Psoas muscle (tissue), 8 donors: ENCODE measurements at places on chromosomes 16 and 17. TPM values are rescaled to one million over a fixed set of nuclear protein-coding genes. Genes with fewer than 3 reads are reported as not detected.
A peak's percentile ranks its signal among the peaks of the same experiment; 100 is the strongest.

- H3K4me1 ChIP-seq: peaks cover 64% of the 10 kb centered on the region
- H3K27me3 ChIP-seq: no peaks in the 10 kb centered on the region
- H3K27ac ChIP-seq: peak overlapping the region; percentile 97
- H3K4me3 ChIP-seq: peak overlapping the region; percentile 46
- no peak for DNase-seq
Observed at GRCh38 chr16:83906683-83907082, 7.8 kb downstream of the MLYCD start.

DNA sequence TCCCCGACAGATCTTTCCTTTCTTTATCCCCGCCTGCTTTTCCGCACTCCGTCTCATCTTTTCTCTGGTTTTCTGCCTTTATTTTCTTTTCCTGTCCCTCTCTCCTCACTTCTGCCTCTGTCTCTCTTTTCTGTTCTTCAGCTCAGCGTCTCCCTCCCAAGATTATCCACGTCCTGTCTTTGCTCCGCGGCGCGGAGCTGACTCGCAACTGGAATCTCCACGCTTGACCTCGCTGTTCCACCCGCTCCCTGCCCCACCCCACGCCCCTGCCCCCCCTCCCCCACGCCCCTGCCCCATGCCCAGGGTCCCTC is 4.9 kb upstream of the LHX1 start:
- peak overlapping the region; percentile 49 for H3K4me3 ChIP-seq
- H3K36me3 ChIP-seq: no peaks in the 10 kb centered on the region
- DNase-seq: no peak
- H3K27ac ChIP-seq: no peak overlapping the region
- peaks cover 99% of the 10 kb centered on the region for H3K27me3 ChIP-seq
- peaks cover 41% of the 10 kb centered on the region for H3K4me1 ChIP-seq

SYNGR3 gene
- total RNA-seq: not detected

DNA sequence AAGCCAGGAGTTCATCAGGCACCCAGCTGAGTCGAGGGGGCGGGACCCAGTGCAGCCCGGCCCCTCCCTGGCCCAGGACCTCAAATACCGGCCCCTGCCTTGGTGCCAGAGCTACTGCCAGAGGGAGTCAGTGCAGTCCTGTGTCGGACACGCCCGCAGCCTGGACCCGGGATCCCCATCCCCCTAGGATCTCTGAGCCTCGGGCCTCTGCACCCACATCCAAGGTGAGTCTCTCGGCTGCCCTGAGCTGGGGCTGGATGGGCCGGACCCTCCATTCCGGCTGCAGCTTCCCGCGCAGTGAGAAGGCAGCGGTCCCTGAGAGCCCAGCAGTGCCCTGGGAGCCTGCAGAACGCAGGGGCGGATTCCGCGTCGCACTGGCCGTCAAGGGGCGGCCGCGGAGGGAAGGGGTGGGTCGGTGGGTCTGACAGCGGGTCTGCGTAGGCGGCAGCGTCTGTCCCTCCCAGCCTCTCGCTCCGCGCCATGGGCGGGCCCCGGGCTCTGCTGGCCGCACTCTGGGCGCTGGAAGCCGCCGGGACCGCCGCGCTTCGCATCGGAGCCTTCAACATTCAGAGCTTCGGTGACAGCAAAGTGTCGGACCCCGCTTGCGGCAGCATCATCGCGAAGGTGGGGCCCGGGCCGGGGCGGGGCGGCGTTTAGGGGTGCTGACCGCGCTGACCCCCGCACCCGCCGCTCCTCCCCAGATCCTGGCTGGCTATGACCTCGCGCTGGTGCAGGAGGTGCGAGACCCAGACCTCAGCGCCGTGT is at the start of gene DNASE1L2:
TSS of gene DNASE1L2 (plus strand) at position 108 of the 765 bp plus-strand sequence. CDS start at position 481, 373 bp downstream.
- no peak for DNase-seq
- no peak within 1 kb of the TSS for H3K27ac ChIP-seq
- H3K4me3 ChIP-seq: peak within 1 kb of the TSS; percentile 38
- H3K4me1 ChIP-seq: peaks cover 9% of the 10 kb centered on the region

DNA sequence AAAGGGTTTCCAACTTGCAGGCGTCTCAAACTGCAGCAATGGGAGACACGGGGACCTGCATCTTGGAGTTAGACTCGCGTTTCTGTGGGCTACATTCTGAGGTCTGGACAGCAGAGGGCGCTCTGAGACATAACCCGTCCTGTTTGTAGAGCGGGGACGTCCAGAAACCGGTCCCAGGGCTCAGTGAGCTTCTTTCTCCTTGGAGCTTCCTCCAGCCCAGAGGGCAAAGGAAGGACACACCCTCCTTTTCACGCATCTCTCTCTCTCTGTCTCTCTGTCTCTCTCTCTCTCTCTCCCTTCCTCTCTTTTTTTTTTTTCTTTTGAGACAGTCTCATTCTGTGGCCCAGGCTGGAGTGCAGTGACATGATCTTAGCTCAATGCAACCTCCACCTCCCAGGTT is 19.8 kb downstream of the COX4I1 start:
- no peaks in the 10 kb centered on the region for H3K27me3 ChIP-seq
- no peak overlapping the region for H3K4me3 ChIP-seq
- H3K36me3 ChIP-seq: no peaks in the 10 kb centered on the region
- no peaks in the 10 kb centered on the region for H3K4me1 ChIP-seq

- H3K4me3 ChIP-seq: no peak overlapping the region
- H3K36me3 ChIP-seq: no peaks in the 10 kb centered on the region
- H3K27me3 ChIP-seq: no peaks in the 10 kb centered on the region
Observed at GRCh38 chr16:56742030-56742984, 12.4 kb downstream of the NUP93 start.

GRCh38 chr16:87657621-87658192 is 55.4 kb downstream of the JPH3 start:
- DNase-seq: no peak
- no peak overlapping the region for H3K27ac ChIP-seq
- no peak overlapping the region for H3K4me3 ChIP-seq
- H3K4me1 ChIP-seq: no peaks in the 10 kb centered on the region
- no peaks in the 10 kb centered on the region for H3K36me3 ChIP-seq

STX1B gene
- not detected for total RNA-seq

- no peaks in the 10 kb centered on the region for H3K27me3 ChIP-seq
- H3K4me1 ChIP-seq: peaks cover 35% of the 10 kb centered on the region
- H3K27ac ChIP-seq: no peak overlapping the region
- no peak for DNase-seq
- peak overlapping the region; percentile 25 for H3K4me3 ChIP-seq
Observed at GRCh38 chr17:28043741-28044140, 1.3 kb downstream of the NLK start.

GRCh38 chr16:84879569-84880487 is 60.0 kb downstream of the CRISPLD2 start:
- no peaks in the 10 kb centered on the region for H3K36me3 ChIP-seq
- no peak overlapping the region for H3K27ac ChIP-seq

FZD2 gene
- total RNA-seq: 0.44 TPM

DNA sequence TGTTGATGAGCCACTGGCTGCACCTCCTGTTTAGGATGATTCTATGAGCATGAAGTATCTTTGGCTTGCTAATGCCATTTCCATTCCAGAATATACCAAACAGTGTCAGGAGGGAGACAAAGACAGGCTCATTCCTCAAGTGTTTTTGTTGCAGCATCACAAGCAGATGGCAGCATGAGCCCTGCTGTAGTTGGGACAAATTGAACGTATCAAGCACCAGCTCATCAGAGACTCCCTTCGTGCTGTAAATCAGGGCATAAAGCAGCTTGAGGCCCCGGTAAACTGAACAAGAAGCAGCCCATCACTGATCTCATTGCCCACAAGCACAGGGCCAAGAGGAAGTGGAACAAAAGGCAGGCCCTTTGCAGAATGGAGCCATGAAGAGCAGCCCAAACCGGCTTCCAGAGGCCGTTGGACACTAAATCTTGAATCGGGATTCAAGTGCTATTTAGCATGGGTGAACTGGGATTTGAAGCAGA is 45.9 kb upstream of the HS3ST3A1 start:
- no peak for DNase-seq
- no peak overlapping the region for H3K27ac ChIP-seq

GRCh38 chr16:57013229-57013628 is 23.9 kb downstream of the NLRC5 start:
- H3K27ac ChIP-seq: no peak overlapping the region
- H3K4me3 ChIP-seq: no peak overlapping the region
- H3K27me3 ChIP-seq: no peaks in the 10 kb centered on the region
- no peaks in the 10 kb centered on the region for H3K4me1 ChIP-seq

KCNAB3 gene
- total RNA-seq: not detected

DNA sequence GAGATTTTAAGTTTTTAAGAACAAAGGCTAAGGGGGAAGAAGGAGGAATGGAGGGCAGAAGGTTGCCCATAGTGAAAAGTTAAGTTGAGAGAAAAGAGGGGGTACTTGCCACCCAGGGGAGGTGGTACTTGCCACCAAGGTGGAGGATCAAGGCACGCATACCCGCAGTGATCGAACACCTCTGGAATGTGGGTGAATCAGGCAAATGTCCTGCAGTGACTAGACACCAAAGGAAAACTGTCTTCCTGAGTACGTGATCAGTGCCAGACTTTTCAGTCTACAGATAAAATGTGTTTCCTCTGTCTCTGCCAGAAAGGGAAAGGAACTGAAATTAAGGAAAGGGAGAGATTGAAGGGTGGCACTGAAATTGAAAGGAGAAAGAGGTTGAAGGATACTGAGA is 2285.3 kb downstream of the TP53TG3F start:
- H3K27me3 ChIP-seq: no peaks in the 10 kb centered on the region
- no peak for DNase-seq
- H3K36me3 ChIP-seq: no peaks in the 10 kb centered on the region
- H3K27ac ChIP-seq: no peak overlapping the region

HAGHL gene
- total RNA-seq: 0.91 TPM

DNA sequence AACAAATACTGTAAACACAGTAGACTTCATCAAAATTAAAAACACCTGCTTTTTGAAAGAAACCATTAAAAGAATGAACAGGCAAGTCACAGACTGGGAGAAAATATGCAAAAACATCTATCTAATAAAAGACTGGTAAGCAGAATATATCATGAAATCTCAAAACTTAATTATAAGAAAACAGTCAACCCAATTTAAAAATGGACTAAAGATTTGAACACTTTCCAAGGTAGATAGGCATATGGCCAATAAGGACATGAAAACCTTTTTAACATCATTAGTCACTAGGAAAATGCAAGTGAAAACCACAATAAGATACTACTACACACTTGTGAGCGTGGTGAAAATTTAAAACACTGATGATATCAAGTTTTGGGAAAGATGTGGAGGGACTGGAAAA is 218.7 kb downstream of the CEP112 start:
- DNase-seq: no peak
- H3K27me3 ChIP-seq: no peaks in the 10 kb centered on the region
- H3K36me3 ChIP-seq: no peaks in the 10 kb centered on the region

GRCh38 chr17:47604598-47604927 is 45.2 kb upstream of the KPNB1 start:
- H3K27ac ChIP-seq: no peak overlapping the region
- H3K4me1 ChIP-seq: no peaks in the 10 kb centered on the region
- H3K36me3 ChIP-seq: no peaks in the 10 kb centered on the region
- H3K4me3 ChIP-seq: no peak overlapping the region

- no peak overlapping the region for H3K4me3 ChIP-seq
- H3K4me1 ChIP-seq: peaks cover under 1% of the 10 kb centered on the region
- no peak overlapping the region for H3K27ac ChIP-seq
- H3K27me3 ChIP-seq: no peaks in the 10 kb centered on the region
Observed at GRCh38 chr17:16100737-16101400, 101.2 kb downstream of the TTC19 start.
